ENCODE measurements at places on chromosomes 1 and 21.

GRCh38 chr1:223423641-223424233, 30.5 kb downstream of the CCDC185 start:
- DNase-seq = no peak

- no peak for DNase-seq
These were observed 5.8 kb downstream of the CDC42BPA start for GRCh38 chr1:227312361-227313025.

GRCh38 chr1:215807911-215808436, 240.9 kb downstream of the KCTD3 start:
- DNase-seq = no peak

DNA sequence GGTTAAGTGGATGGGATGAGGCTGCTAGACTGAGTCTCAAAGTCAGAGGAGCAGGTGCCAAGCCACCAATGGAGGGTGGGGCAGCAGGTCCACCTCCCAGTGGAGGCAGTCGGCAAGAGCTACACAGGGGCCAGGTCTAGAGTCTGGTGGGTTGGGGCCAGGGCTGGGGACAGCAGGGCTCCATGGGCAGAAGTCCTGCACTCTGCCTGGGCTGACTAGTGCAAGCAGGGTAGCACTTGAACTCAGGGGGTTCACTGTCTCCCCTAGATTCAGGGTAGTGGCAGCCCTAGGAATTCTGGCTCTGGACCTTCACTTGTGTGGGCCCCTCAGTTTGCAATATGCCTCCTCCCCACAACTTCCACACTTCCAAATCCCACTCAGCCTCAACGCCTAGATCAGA, 66.2 kb downstream of the SYT6 start:
- no peak for DNase-seq

- DNase-seq = no peak
These were observed 46.2 kb downstream of the MAP3K7CL start for GRCh38 chr21:29176471-29177120.

- DNase-seq = no peak
These were observed 45.1 kb downstream of the ABL2 start for GRCh38 chr1:179184403-179184802.

- DNase-seq = no peak
These were observed 43.1 kb downstream of the CASZ1 start for GRCh38 chr1:10753299-10753698.

DNA sequence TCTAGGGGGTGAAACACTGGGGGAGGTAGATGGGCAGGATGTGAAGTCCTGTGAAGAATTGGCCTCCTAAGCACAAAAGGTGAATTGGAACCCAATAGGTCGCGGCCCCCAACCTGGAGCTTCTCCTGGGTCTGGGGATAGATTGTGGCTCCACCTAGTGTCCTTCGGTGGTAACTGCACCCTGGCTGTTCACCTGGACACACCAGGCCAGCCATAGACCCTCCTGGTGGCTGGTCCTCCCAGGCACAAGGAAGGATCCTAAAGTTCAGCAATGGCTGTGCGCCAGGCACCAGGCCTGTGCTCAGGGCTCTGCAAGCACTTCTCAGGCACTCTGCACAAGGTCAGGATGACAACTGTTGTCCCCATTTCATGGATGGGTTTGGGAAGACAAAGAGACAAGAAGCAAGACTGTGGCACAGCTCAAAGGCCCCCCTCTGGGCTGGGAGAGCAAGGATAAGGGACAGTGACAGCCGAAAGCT, 13.5 kb downstream of the ESPN start:
- peak; percentile 79 for DNase-seq

- peak; percentile 19 for DNase-seq
These were observed 774 bp upstream of the WDTC1 start for GRCh38 chr1:27233667-27234048.
